Stimulated activated CD8-positive, alpha-beta memory T cell treated with anti-CD3 and anti-CD28 coated beads, Interleukin-15, amount 100 ng/mL, for 1 hour (primary cell): ENCODE measurements at places on chromosomes 12 and 14.

GRCh38 chr12:50003595-50003994 lies 21.7 kb downstream of the RACGAP1 start:
- no peak for DNase-seq

- DNase-seq = no peak
Observed at GRCh38 chr14:79197516-79197915, 1013.8 kb downstream of the DIO2 start.

- no peak for DNase-seq
Observed at GRCh38 chr12:26231921-26232320, 36.5 kb downstream of the SSPN start.

GRCh38 chr12:41724216-41724615 lies 420.5 kb downstream of the GXYLT1 start:
- no peak for DNase-seq
